ENCODE measurements at places on chromosomes 12 and 14. TPM values are rescaled to one million over a fixed set of nuclear protein-coding genes. Genes with fewer than 3 reads are reported as not detected.

- no peak for DNase-seq
These were observed 16.5 kb upstream of the SERPINA4 start for GRCh38 chr14:94544726-94545125.

DNA sequence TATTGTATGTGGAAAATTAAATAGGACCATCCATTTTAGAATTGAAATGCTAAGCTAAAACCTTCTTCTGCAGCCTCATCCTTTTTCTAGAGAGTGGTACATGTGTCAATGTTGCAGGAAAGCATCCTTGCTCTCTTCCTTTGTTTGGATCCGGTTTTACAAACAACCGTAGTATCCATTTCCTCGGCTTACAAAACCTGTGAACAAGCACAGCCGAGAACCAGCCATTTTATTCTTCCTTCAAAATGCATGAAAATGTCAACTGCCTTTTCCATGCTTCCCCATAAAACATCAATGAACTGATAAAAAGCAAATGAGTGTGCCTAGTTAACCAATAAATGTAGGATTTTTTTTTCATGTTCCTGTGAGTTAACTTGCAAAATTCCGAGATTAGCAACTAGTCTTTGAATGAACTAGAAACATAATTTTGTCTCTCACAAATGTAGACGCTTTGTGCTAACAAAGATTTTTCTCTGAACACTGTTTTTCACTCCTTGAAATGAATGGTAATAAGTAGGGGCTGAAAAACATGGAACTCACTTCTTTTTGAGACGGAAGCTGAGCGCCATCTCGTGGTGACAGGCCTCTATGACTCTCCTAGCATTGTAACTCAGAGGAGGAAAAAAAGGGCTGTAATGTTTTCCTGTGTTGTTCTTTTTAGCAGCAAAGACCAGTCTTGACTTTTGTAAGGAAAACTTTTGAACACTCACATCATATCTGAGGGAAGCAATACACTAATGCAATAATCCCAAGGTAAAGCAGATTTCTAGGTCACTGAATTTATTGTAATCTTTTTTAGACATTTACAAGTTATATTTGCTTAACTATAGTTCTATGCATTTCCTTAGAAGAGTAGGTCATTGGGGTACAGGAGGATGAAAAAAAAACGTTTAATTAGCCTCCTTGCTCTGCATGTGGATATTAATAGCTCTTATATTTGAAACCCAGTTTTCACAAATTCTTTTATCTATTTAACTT is 157.4 kb upstream of the FOXG1 start:
- no peak for DNase-seq

DNA sequence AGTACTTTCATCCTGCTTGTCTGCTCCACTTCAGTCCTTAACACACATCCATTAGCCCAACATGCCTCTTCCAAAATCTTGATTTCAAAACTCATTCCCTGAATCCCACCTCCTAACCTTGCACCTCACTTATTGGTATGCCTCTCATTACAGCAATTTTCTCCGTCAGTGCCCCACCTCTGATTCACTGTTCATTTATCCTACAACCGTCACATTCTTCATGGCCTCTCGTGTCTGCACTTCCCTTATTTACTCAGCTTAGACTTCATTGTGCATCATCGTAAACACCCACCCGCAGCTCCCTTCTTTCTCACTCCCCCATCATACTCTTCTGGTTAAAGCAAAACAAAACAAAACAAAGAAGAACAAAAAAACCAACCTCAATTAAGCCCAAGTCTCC is 160.6 kb upstream of the HMGA2 start:
- DNase-seq, result no peak

- no peak for DNase-seq
These were observed 5.3 kb downstream of the TMEM253 start for GRCh38 chr14:21106176-21106497.

DNA sequence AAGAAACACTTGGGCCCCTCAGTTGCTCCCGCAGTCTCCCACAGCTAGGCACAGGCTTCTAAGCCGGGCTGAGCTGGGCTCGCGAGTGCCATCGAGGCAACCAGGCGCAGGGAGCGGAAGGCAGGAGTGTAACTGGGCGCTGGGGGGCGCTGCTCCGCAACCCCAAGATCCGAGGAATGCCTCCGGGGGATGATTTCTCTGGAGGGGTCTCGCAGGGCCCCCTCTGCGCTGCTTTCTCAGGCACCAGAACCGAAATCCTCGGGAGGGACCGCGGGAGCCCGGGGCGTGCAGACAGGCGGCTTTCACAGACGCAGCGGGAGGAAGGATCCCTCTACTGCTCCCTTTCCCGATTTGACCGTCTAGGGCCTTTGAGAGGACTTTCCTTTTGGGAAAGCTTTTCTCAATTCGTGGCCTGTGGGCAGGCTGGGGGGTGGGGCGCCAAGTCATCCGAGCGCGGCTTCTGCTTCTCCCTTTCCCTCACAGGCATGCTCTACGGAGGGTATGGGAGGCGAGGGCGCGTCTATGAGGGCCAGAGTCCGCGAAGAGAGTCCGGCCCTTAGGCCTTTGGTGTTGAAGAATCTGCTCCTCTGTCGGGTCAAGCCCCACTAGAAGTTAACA is 4.3 kb upstream of the NKX2-1 start:
- no peak for DNase-seq

GRCh38 chr14:81285245-81285644 is 64.5 kb upstream of the GTF2A1 start:
- DNase-seq, result no peak

DNA sequence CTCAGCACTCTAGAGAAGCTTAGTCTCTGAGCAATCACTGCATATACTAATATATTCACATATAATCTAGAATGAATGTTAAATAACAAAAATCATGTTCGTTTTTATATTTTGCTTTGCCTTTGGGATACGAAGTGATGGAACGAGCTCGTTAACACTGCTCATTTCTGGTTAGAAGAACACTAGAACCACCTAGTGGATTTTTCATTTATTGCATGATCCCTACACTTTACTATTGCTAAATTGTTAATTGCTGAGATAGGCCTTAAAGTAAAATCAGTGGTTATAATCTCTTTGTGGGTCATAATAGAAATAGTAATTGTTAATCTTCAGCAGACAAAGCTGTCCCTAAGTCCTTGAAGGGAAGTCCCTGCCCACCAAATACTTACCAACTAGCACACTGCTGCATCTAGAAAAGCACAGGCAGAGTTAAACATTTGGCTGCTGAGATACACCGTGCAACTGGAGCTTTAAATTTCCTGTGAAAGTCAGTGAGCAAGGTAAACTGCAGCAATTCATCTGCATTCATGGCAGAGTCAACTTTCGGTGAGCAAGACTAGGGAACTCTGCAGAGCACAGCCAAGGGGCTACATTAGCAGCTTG is 353.7 kb downstream of the APAF1 start:
- DNase-seq, result no peak

GRCh38 chr12:65631621-65632111 is 192.6 kb upstream of the HMGA2 start:
- no peak for DNase-seq

DNA sequence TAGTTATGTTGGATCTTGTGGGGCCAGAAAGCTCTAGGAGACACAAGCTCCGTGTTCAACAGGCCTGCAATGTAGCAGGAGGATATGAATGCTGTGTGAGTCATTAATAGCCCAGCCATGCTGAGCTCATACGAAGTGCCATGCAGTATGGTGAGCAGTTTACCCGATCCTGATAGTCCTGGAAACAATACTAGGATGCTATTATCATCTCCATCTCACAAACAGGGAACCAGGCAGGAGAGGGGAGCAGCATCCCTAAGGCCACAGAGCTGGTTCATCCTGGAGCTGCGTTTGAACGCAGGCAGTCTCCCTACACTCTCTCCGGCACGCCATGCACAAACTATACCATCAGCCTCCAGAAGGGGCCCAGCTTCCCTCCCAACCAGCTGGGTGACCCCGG is 20.5 kb downstream of the TTC7B start:
- DNase-seq, result no peak

- no peak for DNase-seq
These were observed 994 bp downstream of the SRP54 start for GRCh38 chr14:34983786-34984185.

DNA sequence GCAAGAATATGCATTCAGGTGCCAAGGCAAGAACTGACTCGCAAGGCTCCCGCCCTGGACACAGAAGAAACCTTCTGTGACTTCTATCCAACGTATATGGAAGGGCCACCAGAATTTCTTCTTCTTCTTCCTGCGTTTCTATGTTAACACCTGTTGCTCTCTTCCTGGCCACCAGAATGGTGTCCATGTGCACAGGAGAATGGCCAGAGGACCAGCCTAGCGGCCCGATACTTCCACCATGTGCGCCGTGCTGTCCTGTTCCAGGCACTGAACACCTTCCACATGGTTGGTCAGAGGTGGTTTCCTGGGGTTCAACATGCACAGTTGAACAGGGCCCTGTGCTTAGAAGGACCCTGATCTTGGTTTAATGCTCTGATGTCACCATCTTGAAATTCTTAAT is 455.8 kb downstream of the BCL11B start:
- no peak for DNase-seq

- peak; percentile 84 for DNase-seq
These were observed 3.5 kb downstream of the PTPN21 start for GRCh38 chr14:88551094-88551870.

GRCh38 chr14:25132732-25133422 is 82.9 kb upstream of the STXBP6 start:
- DNase-seq, result peak; percentile 81

GRCh38 chr12:125191361-125192087 is 126.3 kb downstream of the AACS start:
- no peak for DNase-seq

- no peak for DNase-seq
These were observed 202.1 kb downstream of the BCL11B start for GRCh38 chr14:99069946-99070345.

DNA sequence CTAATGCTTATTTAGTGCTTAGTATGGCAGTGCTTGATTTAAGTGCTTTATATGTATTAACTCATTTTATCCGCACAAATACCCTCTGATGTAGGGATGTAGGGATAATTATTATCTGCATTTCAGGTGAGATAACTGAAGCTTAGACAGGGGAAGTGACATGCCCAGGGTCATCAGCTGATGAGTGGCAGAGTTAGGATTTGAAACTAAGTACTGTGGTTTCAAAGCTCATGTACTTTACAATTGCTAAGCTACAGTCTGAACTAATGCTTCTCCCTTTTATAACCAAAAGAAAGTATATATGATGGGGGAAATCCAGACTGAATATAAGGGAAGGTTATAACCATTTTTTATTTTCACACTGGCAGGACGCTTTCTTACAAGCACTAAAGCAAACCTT is 229.6 kb upstream of the NAV3 start:
- DNase-seq, result no peak

GRCh38 chr14:65373016-65373670 is 39.4 kb upstream of the FUT8 start:
- DNase-seq, result no peak

- DNase-seq, result peak; percentile 88
These were observed at the start of gene ITPK1 for GRCh38 chr14:93115821-93116675. Gene ITPK1, minus strand, starts transcription at chr14:93115925. Its CDS starts 762 bp downstream, at chr14:93115163.

DNA sequence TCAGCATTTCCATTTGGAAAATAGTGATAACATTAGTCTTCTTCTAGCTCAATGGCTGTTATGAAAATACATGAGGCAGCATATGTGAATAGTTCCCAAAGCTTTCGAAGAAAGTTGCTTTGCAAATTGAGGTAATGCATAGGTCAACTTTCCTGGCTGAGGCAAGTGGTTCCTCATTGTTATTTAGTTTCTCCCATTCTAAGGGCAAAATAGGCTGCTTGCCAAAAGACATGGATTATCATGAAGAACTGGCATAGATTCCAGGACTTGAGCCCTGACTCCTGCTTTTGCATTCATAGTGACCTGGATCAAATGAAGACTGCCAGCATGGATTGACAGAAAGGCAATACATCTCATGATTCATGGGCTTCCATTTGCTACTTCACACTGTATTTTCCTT is 35.7 kb downstream of the LRFN5 start:
- DNase-seq, result no peak

GRCh38 chr12:27709932-27710591 is 570 bp upstream of the MRPS35 start:
- DNase-seq, result no peak

DNA sequence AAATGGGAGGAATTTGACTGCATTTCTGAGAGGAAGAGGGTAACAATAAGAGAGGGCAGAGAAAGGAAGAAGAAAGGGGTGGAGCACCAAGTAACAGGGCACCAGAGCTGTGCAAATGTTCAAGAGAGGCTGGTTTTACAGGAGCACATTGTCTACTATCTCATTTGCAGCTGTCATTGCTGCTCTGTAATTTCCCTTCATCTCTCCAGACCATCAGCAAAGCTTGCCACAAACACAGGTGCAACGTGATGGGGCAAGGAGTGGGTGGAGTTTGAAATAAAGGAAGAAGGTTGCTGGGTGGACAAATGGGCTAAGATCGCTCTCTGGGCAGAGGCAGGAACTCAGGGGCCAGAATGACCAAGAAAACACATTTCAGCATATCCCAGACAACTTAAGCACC is 47.9 kb upstream of the PLEKHG6 start:
- DNase-seq, result no peak

Gene AJUBA
- polyA plus RNA-seq, result 2.2 TPM

Gene CEBPE
- 0.13 TPM for polyA plus RNA-seq

Gene EPS8
- 56.0 TPM for polyA plus RNA-seq

Gene GPR65
- 0.28 TPM for polyA plus RNA-seq

Gene FOXG1
- polyA plus RNA-seq, result not detected

Gene TMED10
- polyA plus RNA-seq, result 139 TPM

Gene WNT1
- polyA plus RNA-seq, result not detected

Gene XPOT
- 22.9 TPM for polyA plus RNA-seq

Gene MANSC4
- polyA plus RNA-seq, result 0.49 TPM
